Cortex of kidney (tissue), 1 donor: ENCODE measurements at places on chromosomes 3 and 15.

- no peak for DNase-seq
These were observed 237.9 kb downstream of the GAP43 start for GRCh38 chr3:115861166-115861733.

GRCh38 chr3:72811571-72811970 lies 36.7 kb downstream of the SHQ1 start:
- DNase-seq = no peak

- DNase-seq = no peak
These were observed 38.4 kb downstream of the TMEM158 start for GRCh38 chr3:45187694-45188141.

DNA sequence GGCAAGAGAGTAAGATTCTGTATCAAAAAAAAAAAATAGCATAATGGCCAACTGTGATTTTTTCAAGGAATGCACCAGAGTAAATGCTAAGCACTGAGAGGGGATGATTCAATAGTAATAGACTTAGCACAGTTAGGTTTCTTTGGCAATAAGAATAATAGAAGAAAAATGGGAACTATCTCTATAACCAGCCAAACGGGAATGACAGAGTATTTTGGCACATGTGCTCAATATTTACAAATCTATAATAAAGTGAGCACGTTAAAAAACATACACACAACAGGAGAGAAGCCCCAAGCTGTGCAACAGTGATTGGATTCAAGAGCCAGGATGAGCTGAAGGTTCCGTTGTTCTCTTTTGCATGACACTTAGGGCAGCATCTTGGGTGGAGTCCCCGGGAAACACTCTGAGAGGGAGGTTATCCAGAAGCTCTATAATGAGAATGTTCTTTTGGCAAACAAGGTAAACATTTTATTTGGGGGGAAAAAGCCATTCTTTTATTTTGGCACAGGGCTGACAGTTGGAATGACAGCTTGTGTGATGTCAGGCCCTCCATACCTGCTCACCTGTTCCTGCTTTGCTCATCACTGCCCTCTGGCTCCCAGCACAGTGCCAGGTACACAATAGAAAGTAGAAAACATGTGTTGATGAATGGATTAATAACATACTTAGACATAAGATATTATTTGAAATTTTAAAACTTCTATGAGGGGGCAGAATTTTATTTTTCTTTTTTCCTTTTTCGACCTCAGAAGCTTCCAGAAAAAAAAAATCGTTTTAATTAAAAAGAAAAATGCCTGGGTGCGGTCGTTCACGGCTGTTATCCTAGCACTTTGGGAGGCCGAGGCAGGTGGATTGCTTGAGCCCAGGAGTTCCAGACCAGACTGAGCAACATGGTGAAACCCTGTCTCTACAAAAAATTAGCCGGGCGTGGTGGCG lies 44.0 kb upstream of the MUC4 start:
- DNase-seq = no peak

GRCh38 chr3:47961815-47962606 lies 54.2 kb downstream of the MAP4 start:
- no peak for DNase-seq
